ENCODE measurements at places on chromosomes 3 and 15. TPM values are rescaled to one million over a fixed set of nuclear protein-coding genes. Genes with fewer than 3 reads are reported as not detected.

Gene SLC35G2
- total RNA-seq, result 24.2 TPM

Gene FGD5
- total RNA-seq, result 74.3 TPM

Gene DPPA2
- not detected for total RNA-seq

Gene SOX14
- not detected for total RNA-seq

Gene CHRNA7
- 0.65 TPM for total RNA-seq

DNA sequence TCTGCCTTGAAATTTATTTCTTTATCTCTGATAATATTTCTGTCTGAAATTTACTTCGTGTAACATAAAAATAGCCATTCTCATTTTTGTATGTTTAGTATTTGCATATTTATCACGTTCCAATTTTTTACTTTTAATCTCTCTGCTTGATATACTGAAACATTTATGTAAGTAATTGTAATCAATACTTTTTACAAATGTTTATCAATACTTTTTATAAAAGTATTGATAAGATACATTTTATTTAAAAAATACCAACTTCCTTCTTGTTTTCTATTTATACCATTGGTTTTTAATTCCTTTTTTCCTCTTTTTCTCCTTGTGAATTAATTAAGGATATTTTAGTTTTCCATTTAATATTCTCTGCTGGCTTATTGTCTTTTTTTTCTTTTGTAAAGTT lies 60.3 kb upstream of the TBL1XR1 start:
- no peak for DNase-seq

DNA sequence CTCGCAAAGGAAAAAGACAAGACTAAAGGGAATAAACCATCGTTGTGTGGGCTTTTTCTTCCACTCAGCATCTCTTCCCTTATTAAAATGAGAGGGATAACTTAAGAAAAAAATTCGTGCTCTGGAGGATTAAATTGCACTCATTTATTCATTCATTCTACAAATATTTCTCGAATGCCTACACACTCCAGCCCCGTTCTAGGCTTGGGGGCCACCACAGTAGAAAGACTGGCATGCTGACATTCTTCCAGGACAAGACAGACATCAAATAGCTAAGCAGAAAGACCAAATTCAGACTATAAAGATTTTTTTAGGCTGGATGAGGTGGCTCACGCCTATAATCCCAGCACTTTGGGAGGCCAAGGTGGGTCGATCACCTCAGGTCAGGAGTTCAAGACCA lies 65.3 kb upstream of the IL12A start:
- DNase-seq, result no peak

GRCh38 chr15:60923925-60924324 lies 305.2 kb downstream of the RORA start:
- no peak for DNase-seq

GRCh38 chr3:147458995-147459704 lies 50.0 kb downstream of the ZIC1 start:
- DNase-seq, result no peak

GRCh38 chr3:150106740-150107428 lies 136.2 kb upstream of the PFN2 start:
- peak; percentile 61 for DNase-seq

DNA sequence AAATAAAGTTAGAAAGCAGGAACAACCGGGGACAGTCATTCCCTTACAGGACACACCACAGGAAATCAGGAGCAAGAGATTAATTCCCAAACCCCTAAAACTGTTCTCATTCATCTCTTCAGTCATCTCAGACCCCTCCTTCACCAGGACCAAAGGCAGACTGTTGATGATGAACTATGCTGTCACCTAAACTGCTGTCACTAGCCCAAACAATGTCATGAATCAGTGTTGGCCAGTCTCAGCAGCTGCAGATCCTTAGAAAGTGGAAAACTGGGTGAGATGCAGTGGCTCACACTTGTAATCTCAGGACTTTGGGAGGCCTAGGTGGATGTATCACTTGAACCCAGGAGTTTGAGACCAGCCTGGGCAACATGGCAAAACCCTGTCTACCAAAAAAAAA lies 909.6 kb downstream of the ROBO1 start:
- no peak for DNase-seq

DNA sequence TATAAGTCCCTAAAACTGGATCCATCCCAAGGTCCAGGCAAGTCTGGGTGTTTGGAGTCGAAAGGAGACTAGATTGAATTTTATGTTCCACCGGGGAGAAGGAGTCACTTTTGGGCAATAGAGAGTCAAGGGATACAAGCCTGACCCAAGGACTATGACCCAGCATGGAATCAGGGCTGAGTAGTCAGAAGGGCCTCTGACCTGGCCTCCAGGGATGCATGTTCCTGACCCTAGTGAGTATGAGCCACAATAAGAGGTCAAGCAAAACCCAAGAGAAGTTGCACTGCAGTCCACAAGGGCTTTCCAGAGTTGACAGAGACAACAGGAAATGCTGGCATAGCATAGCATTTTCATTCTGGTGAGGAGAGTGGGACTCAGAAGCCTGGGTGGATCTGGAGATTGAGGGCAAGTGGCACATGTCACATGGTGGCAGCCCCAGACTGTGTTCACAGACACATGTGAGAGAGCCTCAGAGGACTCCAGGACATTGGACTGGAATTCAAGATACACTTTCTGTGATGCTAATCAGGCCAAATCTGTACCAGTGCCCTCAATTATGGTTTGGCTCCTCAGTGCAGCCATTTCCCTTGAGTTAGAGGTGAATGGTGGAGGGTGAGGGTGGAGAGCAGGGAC lies 66.9 kb downstream of the TFG start:
- DNase-seq, result no peak

GRCh38 chr15:40069178-40070165 lies 30.5 kb upstream of the SRP14 start:
- peak; percentile 77 for DNase-seq

DNA sequence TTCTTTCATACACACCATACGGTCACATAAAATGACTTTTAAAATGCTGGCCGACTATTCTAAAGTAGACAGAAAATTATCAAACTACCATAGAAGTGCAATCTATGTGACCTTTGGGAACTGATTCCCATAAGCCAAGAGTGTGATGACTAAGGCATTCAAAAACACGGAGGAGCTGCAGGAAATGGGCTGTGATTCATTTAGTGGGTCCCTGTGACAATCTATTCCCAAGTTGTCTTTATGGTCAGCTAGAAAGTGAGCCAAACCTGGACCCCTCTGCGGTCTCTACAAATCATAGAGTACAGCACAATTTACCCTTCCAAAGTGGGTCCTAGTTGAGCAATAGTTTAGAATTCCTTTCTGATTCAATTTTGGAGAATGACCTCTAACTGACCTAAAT lies 251.5 kb upstream of the CBLB start:
- DNase-seq, result no peak

GRCh38 chr3:188400494-188401243 lies 246.7 kb downstream of the LPP start:
- DNase-seq, result no peak

DNA sequence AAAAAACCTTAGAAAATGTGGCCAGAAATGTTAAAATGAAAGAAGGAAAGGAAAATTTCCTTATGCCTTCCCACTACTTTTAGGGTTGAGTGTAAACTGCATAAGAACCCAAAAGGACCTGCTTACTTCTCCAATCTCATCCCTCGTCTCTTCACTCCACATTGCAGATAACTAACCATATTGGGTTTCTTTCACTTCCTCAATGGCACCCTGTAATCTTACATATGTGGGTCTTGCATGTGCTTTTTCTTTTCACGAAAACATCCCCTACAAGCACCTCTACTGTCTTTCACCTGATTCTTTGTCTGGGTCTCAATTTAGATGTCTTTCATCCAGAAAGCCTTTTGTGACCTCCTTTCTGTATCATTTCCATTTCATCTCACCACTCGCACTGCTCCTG lies 23.1 kb downstream of the EOMES start:
- no peak for DNase-seq

Data from lung microvascular endothelial cell (primary cell).